ENCODE measurements at places on chromosomes 13 and 19.
A peak's percentile ranks its signal among the peaks of the same experiment; 100 is the strongest.

- DNase-seq, result no peak
Observed at GRCh38 chr13:101291646-101292515, 124.4 kb downstream of the NALCN start.

- DNase-seq, result peak; percentile 72
Observed at GRCh38 chr19:53659292-53659691, 27.5 kb downstream of the DPRX start.

DNA sequence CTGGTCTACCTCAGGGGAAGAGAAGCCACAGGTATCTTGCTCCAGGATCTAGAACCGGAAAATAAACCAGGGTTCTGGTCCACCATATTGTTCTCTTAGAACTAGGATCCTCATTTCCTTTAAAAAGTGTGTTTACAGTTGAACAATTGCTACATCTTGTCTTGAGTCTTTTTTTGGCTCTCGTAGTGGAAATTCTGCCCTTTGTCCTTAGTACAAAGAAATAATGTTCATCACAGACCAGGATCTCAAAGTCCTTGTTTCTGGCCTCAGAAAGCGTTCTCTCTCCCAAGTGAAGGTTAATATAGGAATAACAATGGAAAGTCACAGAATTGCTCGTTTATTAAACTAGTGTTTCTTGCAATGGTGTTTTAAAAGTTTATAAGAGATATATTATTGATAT, 20.8 kb downstream of the KLF2 start:
- DNase-seq, result no peak

DNA sequence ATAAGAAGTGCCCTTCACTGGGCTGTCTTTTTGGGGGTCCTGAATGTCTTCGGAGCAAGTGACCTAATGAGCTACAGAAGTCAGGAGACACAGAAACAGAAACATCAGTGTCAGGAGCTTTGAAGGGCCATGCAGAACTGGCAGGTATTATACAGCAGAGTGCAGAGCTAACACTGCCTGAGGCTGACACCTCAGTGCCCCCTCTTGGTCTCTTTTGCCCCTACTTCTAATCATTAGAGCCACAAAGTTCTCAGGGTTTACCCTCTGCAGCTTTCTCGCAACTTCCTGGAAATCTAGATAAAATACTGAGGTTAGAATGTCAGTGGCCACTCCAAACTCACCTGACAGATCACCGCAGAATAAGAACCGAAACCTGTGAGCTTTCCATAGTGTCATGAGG, 172.7 kb downstream of the B3GLCT start:
- DNase-seq, result no peak

DNA sequence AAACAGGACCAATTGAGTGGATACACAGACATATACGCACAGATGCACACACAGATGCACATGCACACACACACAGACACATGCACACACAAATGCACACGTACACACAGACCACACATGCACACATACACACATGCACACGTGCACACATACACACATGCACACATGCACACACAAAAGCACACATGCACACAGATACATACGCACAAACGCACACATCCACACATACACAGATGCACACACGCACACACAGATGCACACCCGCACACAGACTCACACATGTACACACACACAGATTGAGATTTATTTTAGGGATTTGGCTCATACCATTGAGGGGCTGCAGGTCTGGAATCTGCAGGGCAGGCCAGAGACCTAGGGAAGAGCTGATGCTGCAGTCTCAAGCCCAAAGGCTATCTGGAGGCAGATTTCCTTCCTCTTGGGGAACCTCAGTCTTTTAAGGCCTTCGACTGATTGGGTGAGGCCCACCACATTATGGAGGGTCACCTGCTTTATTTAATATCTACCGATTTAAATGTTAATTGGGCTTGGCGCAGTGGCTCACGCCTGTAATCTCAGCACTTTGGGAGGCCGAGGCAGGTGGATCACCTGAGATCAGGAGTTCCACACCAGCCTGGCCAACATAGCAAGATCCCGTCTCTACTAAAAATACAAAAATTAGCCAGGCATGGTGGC, 22.6 kb downstream of the TMPRSS9 start:
- no peak for DNase-seq

GRCh38 chr19:41702171-41702651, 6.2 kb upstream of the CEACAM5 start:
- DNase-seq, result no peak

DNA sequence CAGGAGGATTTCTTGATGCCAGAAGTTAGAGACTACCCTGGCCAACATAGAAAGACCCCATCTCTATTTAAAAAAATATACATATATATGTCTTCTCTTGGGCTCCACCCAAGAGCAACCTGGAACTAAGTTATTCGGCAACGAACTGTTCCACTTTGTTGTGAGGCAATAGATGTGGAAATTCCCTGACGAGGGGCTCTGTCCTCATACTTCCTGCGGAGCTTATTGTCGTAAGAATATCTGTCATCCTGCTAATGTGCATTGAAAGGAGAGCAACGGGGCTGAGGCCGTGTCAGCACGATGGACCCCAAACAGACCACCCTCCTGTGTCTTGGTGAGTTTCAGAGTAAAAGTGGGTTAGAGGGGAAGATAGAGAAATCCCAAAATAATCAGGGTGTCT, at the start of gene FCAR:
Gene FCAR (plus strand): TSS at position 246 of the 400 bp plus-strand sequence. CDS start 55 bp downstream, at position 301.
- no peak for DNase-seq

- no peak for DNase-seq
Observed at GRCh38 chr13:104196611-104197010, 1130.4 kb upstream of the SLC10A2 start.

DNA sequence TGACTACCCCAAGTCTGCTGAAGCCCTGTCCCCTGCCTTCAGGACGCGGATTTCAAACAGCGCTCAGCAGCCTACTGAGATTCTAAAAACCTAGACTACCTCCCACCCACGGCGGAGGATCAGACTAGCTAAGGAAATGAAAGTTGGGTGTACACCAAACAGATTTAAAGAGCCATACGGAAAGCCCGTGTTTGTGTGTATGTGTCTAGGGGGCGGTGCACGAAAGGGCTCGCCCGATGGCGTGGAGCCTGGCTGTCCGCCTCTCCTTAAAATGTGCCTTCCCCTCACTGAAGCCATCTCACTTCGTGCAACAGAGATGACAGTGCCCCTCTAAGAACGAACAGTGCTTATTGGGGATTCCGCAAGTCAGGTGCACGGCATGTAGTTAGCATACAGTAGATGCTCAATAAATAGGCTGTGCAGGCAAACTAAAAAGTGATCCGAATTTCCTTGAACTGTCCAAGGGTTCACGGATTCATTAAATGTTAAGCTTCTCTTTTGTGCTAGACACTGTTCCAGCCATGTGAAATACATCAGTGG, 639 bp downstream of the LENG1 start:
- no peak for DNase-seq

DNA sequence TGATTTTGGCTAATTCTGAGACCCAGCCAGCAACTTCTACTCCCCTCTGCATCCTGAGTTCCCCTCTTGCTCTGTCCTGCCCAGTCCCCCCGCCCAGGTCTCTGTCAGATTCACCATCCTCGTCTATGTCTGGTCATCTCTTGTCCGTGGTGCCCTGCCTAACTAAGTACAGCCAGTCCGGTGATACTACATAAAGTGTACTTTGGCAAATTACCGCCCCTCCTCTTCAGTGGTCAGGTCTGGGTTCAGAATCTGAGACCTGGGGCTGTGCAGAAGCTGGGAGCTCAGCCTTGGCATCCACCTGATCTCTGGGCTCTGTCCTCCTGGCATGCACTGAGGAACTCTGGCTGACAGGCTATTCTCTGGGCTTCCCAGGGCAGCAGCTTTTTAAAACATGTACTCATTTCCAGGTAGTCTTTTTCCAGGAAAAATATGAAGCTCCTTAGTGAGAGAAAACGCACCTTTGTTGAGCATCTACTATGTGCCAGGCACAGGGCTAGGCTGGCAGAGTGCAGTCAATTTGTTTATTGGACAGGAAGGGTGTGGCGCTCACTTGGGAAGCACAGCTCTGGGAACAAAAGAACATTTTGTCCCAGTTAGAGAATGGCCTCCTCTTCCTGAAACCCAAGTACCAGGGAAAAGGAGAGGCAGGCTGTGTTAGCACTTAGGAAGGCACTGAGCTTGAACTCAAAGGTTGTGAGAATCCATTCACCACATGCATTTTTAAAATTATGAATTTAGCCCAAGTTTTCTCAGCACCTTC, 88.9 kb downstream of the TSHZ3 start:
- DNase-seq, result no peak

- no peak for DNase-seq
Observed at GRCh38 chr19:21474671-21475181, 30.7 kb upstream of the ZNF429 start.

GRCh38 chr19:19487950-19488874, 27.1 kb downstream of the TSSK6 start:
- DNase-seq, result no peak

GRCh38 chr13:102707467-102707866, 12.6 kb upstream of the METTL21C start:
- DNase-seq, result no peak

- no peak for DNase-seq
Observed at GRCh38 chr19:48681127-48681470, 8.3 kb upstream of the NTN5 start.

DNA sequence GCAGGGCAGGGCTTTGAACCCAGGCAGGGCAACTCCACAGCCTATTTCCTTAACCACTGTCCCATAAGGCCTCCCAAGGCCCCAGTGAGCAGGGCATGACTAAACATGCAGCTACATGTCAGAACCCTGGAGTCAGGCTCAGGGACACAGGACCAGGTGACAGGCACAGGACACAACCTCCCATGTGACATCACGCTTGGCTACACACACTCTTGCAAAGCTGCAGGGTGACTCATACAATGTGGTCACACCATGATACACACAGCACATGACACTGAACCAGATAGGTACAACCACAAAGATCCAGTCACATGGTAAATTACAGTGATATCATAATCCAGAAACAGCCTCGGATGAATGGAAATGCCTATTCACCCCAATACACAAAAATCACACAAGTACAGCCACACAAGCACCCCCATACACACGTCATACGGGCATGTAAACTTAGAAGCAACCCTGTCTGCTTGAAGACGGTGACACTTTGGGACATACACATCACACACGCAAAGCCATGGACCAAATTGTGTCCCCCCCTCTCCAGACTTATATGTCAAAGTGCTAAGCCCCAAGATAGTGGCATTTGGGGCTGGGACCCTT, 14.5 kb downstream of the KLK4 start:
- DNase-seq, result no peak

- no peak for DNase-seq
Observed at GRCh38 chr13:112969692-112970338, 801 bp downstream of the MCF2L start.

DNA sequence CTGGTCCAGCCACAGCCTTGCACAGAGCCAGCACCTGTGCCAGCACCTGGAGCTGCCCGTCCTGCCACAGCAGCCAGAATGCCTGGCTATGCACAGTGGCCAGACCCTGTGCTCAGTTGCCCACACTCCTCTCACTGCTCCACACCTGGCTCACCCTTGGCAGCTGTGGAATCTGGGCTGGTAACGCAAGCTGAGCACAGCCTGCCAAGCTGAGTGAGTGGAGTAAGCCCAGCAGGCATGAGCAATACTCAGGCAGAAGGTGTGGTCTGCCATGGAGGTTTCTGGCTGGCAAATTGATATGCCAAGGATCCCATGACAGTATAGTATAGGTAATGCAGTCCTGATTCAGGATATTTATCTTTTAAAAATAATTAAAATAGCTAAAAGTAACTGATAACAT, 122.2 kb downstream of the PCDH9 start:
- DNase-seq, result no peak
